ENCODE measurements at places on chromosomes 6 and 20.

- DNase-seq, result no peak
These were observed 41.3 kb upstream of the QKI start for GRCh38 chr6:163373240-163373639.

- no peak for DNase-seq
These were observed 104.6 kb upstream of the CDYL start for GRCh38 chr6:4671587-4672115.

DNA sequence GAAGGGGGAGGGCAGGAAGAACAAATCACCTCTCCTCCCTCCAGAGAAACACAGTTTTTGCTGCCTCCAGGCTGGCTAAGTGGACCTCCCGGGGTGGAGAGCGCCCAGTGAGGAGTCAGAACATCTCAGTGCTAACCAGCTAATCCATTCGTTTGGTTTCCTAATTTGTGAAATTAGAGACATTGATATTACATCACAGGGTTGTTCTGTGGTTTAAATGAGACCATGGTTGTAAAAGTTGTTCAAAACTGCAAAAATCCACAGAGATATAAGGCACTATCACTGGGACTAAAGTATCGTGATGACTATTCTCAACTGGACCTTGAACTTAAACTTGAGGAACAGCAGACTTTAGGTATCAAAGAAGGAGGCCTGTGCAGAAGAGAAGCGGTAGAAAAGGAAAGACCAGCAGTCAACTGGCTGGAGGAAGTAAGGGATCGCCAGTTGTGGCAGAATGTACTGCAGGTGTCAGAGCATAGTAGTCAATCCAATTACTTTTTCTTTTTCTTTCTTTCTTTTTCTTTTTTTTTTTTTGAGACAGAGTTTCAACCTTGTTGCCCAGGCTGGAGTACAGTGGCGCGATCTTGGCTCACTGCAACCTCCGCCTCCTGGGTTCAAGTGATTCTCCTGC is 33.9 kb downstream of the RIPOR2 start:
- no peak for DNase-seq

DNA sequence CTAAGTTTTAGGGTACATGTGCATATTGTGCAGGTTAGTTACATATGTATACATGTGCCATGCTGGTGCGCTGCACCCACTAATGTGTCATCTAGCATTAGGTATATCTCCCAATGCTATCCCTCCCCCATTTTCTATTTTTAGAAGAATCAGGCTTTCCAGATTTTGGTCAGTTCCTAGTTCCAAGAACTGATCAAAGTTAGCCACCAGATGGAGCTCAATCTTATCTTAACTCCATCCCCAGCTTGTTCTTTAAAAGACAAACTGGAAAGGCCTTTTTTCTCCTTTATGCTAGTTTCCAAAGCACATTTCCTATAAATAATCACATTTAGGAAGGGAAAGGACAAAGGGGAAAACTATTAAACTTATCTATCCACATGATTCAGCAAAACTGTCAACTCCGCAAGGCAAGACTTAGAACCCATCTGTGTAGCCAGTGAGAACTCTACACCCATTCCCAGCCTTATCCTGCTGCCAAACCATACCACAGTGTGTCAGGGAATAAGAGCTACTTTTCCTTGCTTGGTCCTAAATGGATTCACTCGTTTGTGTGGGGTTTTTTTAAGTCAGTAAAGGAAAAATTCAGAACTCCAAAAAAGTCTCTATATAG is 22.8 kb upstream of the KHDC1 start:
- DNase-seq, result no peak

DNA sequence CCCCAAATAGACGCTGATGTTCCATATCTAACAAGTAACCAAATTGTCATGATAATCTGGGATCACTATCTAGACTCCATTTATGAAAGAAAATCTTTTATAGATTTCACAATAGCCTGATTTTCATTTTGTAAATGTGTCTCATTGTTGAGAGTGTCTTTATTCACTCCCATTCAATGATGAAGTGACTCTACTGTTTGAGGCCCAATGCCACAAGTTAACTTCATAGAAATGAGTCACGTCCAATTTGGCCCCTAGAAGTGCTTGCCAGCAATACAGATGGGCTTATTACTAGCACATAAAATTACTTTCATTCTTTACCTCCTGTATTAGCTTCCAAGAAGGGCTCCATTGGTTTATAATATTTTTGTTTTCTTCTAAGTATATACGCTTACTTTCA is 6.3 kb downstream of the IPCEF1 start:
- DNase-seq, result no peak

GRCh38 chr20:17816804-17817587 is 117.2 kb downstream of the BANF2 start:
- DNase-seq, result no peak

Data from GM12864 (cell line).